ENCODE measurements at places on chromosomes 5 and 9.

DNA sequence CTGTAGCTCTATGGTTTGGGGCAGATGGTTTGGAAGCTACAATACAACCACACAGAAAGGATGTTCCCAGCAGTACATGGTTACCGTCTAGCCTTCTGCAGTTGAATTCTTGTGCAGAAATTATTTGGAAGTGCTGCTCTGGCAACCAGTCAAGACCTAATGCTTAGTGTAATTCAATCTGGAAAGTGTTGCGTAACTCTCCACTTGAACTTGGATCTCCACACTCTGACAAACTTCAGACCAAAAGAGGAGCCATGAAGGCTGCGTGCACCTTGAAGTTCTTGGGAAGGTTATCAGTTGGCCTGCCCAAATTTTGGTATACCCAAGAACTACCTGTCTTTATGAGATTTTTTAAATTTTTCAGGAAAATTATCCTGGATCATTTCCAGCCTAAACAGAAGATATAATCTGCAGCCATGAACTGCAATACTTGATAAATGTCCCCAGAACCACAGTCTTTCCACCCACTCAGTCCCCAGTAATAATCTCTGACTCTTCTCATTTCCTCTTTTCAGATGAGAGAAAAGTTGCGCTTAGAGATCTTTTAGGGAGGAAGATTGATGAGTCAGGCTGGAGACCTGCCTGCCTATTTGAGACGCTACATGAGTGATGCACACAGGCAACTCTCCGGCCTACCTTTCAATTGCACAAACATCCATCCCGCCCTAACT, 159.9 kb downstream of the FANCC start:
- DNase-seq: no peak

- no peak for DNase-seq
Observed at GRCh38 chr5:126971455-126972031, 58.8 kb downstream of the MARCHF3 start.

DNA sequence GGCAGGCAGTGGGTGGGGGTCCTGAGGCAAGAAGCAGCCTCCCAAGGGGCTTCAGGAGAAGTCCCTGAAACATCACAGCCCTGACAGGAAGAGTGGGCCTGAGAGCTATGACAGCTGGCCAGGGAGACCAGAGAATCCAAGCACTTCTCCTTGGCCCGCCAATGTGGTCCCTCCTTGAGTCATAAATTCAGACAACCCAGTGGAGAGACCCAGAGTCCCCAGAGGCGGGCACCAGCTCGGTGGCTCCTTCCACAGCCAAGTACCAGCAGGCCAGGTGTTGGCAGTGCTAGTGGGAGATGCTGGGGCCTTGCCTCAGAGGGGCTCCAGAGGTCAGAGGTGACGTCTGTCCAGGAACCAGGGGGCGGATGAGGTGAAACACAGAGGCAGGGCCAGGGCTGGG, 1.6 kb upstream of the DOK3 start:
- no peak for DNase-seq

DNA sequence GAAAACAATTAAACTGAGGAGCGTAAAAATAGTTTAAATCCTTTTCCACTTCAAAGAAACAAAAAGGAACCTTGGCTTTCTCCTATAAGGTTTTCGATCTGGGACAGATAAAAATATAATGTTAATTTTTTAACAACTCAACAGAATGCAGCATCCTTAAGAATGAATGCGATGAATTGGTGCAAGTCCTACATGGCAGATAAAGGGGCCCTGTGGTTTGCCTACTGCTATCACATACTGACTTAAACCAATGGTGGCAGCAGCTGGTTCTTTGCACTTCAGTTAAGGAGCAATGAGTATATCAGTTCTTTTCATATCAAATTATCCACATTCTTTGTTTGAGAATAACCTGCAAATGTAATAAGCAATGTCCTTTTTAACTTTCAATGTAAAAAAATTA, 12.4 kb upstream of the TYRP1 start:
- DNase-seq: no peak

- DNase-seq: no peak
Observed at GRCh38 chr9:96408409-96409280, 9.5 kb downstream of the ZNF367 start.

Data from HL-60 (cell line).